ENCODE measurements at places on chromosomes 16 and 17. TPM values are rescaled to one million over a fixed set of nuclear protein-coding genes. Genes with fewer than 3 reads are reported as not detected.

- H3K27me3 ChIP-seq: peaks cover 56% of the 10 kb centered on the region
- H3K4me3 ChIP-seq: no peak overlapping the region
- H3K4me1 ChIP-seq: no peaks in the 10 kb centered on the region
- H3K36me3 ChIP-seq: no peaks in the 10 kb centered on the region
- DNase-seq: no peak
Measured at GRCh38 chr16:20781697-20782096, 17.9 kb downstream of the ACSM3 start.

- H3K36me3 ChIP-seq: no peaks in the 10 kb centered on the region
- no peak overlapping the region for H3K27ac ChIP-seq
- no peaks in the 10 kb centered on the region for H3K4me1 ChIP-seq
- H3K27me3 ChIP-seq: no peaks in the 10 kb centered on the region
Measured at GRCh38 chr17:42233156-42233555, 38.9 kb upstream of the GHDC start.

GRCh38 chr17:5110816-5111215, 862 bp downstream of the ZNF232 start:
- H3K4me3 ChIP-seq: peak overlapping the region; percentile 59
- peaks cover 5% of the 10 kb centered on the region for H3K4me1 ChIP-seq
- peak overlapping the region; percentile 45 for H3K27ac ChIP-seq
- DNase-seq: peak; percentile 10
- H3K27me3 ChIP-seq: no peaks in the 10 kb centered on the region

Gene TMEM238L
- total RNA-seq: not detected

Gene ZNF624
- 9.2 TPM for total RNA-seq

DNA sequence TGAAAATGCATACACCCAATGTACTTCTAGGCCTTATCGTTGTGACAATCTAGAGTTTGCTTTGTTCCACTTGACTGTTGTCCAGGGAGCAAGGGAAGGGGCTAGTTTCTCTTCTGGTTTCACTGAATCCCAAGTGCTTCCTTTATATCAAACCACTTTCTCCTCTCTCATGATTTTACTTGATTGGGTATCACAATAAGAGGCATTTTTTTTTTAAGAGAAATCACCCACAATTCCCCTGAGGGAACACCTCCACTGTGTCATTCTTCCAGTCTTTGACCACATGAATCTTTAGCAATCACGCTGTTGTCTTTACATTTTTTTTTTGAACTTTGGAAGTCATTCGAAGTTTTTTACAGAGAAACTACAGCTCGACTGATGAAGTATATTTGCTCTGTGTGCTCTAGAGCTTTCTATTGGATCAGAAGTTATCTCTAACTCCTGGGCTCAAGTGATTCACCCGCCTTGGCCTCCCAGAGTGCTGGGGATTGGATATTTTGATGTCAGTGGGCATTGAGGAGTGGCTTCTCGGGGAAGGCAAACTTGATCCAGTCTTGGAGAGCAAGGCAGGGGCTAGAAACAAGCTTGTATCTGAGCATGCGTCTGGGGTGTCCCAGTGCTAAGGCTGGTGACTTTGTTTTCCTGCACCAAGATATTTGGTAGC, 3.0 kb downstream of the CDH1 start:
- H3K27ac ChIP-seq: no peak overlapping the region
- DNase-seq: no peak
- no peaks in the 10 kb centered on the region for H3K36me3 ChIP-seq
